Fibroblast of lung (primary cell): ENCODE measurements at places on chromosomes 6 and 20.

GRCh38 chr6:48027704-48028435, 83.1 kb downstream of the PTCHD4 start:
- peak; percentile 9 for DNase-seq

DNA sequence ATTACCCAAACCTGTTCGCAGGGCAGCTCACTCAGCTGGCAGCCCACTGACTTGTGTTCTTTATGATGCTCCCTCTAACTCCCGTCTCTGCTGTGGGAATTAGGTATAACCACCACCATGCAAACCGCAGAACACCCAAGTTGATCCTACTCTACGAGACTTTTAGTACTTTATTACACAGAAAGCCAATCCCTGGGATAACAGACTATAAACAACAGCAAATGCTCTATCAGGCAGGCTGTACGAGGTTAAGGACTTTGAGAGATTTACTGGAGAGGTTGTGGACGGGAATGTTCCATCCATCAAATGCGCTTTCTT, 241.1 kb downstream of the FOXC1 start:
- DNase-seq: no peak

DNA sequence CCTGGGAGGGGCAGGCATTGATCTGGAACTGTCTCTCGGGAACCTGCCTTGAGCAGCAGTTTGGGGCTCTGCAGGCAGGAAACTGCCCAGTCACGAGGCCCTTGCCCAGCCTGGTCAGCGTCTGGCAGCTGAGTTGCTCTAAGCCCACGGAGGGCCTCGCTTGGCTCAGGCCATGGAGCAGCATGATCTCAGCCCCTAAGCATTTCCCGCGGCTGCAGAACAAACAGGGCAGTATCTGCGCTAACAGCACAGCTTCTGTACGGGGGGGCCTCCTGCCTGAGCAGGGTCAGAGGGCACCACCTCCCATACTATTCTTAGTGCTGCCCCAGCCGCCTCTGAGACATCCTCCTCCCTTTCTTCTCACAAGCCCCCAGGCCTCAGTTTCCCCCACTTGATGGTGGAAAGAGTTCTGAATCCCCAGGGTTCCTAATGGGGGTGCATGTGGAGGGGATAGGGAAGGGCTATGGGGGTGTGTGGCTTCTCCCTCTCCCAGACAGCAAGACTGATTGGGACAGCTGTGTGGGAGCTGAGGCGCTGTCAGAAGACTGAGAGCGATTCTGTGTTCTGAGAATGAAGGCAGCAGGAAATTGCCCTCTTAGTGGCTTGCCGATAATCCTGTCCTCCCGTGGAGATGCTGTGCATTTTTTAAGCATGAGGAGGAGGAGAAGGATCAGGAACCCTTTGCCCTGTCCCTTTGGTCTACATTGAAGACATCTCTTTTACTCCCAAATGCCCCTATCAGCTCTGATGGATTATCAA, 46.4 kb downstream of the MOCS1 start:
- DNase-seq: peak; percentile 97

DNA sequence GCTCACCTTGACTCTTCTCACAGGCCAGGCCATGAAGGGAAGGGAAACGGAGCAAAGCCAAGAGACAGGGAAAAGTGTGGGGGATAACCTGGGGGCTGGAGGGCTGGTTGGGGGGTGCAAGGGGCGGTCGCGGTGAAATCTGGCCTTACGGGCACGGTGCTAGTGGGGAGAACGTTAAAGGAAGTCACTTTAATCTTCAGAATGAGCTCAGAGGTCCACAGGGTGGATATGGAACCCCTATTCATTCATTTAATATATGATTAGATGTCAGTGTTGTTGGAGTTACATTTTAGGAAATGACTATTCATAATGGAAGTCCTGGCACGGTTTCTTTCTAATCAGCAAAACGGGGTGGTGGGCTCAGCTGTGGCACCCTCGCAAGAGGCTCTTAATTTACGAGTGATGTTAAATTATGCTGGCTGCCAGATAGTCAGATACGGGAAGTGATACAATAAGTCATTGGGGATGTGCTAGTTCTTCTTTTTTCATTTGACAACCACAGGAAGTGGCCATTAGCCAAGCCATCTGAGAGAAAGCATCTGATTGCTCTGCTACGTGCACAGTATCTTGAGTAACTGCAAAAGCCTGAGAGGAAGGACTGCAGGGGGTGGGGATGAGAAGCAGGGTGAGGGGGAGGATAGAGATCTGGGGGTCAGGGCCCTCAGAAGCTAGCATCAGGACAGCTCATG, 253.0 kb downstream of the QKI start:
- DNase-seq: peak; percentile 27

- DNase-seq: peak; percentile 20
These were observed 155.1 kb downstream of the SASH1 start for GRCh38 chr6:148497717-148498116.

DNA sequence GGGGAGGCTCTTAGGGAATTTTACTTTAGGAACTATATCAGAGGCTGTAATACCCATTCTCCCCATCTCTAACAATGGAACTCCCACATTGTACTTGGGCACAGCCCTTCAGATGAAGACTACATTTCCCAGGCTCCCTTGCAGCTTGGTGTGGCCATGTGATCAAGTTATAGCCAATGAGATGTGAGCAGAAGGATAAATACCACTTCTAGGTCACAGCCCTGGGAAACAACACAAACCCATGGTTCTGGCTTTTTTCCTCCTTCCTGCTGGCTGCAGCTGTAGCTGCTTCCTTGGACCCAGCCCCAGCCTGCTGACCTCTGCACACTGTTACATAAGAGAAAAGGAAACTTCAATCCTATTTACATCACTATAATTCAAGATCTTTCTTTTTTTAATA, 445.9 kb upstream of the JARID2 start:
- DNase-seq: peak; percentile 71

DNA sequence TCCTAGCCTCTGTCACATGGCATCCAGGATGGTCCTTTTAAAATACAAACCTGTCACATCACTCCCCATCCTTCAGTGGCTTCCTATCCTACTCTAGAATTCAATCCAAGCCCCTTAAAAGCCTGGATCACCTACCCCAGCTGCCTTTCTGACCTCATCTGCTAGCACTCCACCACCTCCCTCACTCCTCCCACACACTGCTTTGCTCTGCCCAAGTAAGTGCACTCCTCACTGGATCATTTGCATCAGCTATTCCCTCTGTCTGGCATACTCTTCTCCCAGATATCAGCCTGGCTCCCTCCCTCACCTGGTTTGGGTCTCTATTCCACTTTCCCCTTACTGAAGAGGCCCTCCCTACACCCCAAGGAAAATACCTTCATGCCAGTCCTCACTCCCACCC, 10.5 kb downstream of the C6orf136 start:
- DNase-seq: no peak

DNA sequence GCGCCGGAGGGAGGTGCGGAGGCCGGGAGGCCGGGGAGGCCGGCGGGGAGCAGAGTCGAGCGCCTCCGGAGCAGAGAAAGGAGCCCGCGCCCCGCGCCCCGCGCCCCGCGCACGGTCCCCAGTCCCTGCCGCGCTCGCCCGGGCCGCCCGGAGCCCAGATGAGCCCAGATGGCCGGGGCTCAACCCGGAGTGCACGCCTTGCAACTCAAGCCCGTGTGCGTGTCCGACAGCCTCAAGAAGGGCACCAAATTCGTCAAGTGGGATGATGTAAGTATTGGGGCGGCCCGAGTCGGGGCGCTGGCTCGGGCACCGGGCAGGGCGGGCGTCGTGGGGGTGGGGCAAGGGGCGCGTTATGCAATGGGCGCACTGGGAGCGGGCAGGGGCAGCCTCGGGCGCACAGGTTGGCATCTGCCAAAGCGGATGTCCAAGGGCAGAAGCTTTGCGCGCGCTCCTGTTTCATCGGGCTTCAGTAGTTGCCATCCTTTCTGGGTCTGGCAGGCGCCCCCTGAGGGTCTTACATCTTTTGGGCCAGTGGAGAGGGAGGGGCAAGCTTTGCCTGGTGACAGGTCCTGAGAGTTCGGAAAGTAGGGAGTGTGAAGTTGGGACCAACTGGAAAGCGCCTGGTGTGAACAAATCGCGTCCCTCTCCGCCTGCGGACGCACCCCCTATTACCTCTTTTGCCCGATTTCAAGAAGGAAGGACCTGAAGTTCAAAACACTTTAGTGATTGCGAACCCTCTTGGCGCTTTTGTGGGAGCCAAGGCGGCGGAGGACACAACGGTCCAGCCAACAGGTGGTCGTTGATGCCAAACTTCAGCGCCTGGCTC, 631 bp downstream of the PLCB1 start:
- DNase-seq: peak; percentile 40

GRCh38 chr6:65786815-65787214, 79.8 kb upstream of the EYS start:
- DNase-seq: no peak

GRCh38 chr6:168496997-168497331, 56.0 kb downstream of the SMOC2 start:
- no peak for DNase-seq

DNA sequence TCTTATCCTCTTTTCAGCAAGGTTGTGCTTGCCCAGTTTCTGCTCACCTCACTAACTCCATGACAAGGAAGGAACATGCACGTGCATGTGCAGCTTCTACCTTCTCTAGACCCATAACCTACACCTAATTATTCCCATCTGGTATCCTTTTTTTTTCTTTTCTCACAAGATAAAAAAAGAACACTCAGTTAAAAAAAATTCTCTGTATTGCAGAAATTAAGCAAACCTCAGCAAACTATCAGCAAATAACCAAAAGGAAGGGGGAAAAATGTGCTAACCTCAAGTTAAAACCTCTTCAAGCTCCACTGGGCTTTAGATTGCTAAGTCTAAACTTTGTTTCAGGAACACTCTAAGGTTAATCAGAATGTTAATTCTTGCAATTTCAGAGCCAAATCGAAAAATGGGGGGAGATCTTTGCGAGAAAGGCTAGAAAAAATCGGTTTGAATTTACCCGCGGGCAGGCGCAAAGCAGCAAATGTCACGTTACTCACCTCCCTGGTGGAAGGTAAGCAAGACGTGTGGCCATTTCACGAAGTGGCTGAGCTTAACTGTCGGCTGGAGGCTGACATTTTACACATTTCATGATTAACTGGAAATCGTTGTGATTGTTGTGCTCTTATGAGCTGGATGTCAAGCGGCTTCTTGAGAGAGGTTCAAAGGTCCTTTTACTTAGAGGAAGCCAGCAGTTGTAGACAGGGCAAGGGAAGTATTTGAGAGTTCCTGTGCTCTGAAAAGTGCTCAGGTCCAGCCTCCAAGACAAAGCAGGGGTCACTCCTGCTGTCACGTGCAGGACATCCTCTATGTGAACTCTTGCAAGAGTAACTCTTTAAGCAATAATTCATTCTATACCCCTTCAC, 19.1 kb downstream of the TFAP2B start:
- no peak for DNase-seq

- DNase-seq: no peak
These were observed 730 bp downstream of the INSM1 start for GRCh38 chr20:20368418-20369249.

- DNase-seq: no peak
These were observed 61.1 kb upstream of the GLP1R start for GRCh38 chr6:38987503-38987902.

GRCh38 chr20:34075647-34076046, 36.4 kb downstream of the EIF2S2 start:
- no peak for DNase-seq

- no peak for DNase-seq
These were observed 333.9 kb upstream of the SOX4 start for GRCh38 chr6:21259660-21260059.

DNA sequence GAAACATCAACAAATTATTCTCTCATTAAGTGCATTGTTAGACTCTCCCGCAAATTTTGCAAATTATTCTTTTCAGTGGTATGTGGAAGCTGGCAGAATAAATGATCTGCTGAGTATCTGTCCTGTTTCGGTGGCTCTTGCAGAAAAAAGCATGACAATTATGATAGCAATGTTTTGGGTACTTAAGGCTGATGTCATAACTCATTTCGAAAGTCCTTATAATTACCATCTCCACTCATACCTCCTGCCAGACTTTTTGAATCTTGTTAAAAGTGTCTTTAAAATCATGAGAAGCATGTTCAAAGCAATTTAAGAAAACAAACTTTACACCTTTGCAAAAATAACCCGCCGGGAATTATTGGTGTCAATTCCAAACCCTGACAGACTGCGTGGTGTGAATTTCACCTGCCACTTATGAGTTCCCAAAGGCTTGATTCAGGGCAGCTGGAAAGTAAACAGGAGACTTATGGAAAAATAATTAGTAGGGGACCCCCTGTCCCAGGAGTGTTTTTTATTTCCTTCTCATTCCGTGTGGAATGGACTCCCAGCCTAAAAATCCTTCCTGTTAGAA, 87.6 kb upstream of the E2F3 start:
- DNase-seq: no peak

DNA sequence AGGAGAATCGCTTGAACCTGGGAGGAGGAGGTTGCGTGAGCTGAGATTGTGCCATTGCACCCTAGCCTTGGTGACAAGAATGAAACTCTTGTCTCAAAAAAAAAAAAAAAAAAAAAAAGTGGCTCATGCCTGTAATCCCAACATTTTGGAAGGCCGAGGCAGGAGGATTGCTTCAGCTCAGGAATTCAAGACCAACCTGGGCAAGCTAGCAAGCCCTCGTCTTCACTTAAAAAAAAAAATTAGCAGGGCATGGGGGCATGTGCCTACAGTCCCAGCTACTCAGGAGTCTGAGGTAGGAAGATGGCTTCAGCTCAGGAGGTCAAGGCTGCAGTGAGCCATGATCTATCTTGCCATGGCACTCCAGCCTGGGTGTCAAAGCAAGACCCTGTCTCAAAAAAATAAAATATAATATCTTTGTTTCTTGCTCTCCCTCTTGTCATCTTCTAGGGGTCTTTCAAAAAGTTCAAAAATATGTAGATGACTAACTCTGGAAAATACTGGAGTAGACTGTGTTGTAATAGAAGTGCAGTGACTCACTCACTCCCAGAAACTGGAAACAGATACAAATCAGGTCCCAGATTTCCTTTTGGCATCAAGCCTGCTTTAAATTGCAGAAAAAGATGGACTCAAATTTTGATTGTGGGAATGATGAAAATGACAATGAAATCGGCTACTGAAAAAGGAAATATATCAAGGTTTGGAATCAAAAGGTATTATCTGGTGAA, 2.8 kb upstream of the GINM1 start:
- DNase-seq: peak; percentile 88

- DNase-seq: no peak
These were observed 5.6 kb downstream of the TFAP2A start for GRCh38 chr6:10409233-10409721.

DNA sequence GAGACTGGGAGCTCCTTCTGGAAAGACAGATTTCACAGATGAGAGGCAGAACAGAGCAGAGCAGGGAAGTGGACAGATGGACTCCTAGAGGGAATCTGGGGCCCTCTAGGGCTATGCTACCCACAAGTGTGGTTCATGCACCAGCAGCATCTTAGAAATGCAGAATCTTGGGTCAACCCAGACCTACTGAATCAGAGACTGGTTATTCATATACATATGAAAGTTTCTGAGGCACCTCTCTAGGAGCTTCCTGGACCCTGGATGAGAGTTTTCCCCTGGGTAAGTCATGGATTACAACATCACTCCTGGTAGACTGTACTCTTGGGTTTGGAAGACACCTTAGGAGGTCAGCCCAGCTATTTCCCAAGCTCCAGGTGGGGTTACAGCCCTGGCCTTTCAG, 55.4 kb upstream of the SAYSD1 start:
- DNase-seq: no peak

- peak; percentile 27 for DNase-seq
These were observed 7.8 kb downstream of the PREX1 start for GRCh38 chr20:48819821-48820648.

- DNase-seq: no peak
These were observed 215.8 kb downstream of the EYA4 start for GRCh38 chr6:133456944-133457343.
